ENCODE measurements at places on chromosomes 13 and 19.
A peak's percentile ranks its signal among the peaks of the same experiment; 100 is the strongest.

DNA sequence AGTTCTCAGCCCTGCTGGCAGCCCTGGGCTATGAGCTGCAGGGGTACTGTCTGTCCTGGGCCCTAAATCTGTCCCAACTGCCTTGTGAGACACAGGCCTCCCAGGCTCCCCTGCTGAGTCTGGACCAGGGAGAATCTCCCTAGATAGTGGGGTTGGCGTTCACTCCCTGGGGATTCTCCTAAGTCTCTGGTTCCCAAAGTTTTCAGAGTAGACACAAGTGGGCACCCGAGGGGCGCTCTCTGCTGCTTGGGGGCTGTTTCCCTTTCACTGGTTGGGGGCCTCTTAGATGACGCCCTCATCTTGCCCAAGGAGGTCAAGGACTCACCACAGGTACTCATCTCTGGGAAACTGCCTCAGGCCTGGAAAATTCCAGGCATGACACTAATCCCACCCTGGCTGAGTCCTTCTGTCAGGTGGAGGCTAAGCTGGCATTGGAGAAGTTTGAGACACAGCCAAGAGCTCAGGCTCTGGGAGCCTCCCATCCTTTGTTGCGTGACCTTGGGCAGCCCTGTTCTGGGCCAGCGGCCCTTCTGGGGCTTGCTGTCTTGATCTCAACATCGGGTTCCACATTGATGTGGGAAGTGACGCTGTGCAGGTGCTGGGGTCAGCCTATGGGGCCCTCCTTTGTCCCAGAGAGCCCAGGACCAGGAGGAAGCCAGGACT lies 3.9 kb downstream of the RPL18A start:
- no peak for DNase-seq

DNA sequence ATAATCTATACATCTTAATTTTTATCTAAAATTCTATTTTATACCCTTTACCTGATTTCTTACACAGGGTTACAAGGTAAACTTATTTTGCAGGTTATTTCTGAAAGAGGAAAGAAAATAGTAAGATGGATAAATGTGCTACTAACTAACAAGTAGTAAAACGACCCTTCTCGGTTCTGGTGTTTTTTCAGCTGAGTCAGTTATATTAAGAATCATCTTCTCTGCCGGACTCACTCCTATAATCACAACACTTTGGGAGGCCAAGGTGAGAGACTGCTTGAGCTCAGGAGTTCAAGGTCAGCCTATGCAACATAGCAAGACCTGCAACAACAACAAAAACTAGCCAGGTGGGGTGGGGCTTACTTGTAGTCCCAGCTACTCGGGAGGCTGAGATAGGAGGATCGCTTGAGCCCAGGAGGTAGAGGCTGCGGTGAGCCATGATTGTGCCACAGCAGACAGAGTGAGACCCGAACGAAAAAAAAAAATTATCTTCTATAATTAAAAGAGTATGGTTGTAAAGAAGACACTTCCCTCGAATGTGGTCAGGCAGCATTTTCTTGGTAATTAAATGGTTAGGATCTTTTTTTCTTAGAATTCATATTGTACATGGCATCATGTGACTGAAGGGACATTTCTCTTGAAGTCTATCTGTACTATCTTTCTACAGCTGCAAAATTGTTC lies 27.9 kb upstream of the RCBTB2 start:
- no peak for DNase-seq

DNA sequence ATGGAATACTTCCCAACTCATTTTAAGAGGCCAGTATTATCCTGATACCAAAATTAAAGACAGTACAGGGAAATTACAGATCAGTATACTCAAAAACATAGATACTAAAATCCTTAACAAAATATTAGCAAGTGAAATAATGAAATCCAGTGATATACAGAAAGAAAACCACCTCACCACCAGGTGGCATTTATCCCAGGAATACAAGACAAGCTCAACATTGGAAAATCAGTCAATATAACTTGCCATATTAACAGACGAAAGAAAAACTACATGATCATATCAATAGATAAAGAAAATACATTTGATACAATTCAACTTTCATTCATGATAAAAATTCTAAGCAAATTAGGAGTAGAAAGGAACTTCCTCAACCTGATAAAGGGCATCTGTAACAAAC lies 6.7 kb upstream of the GNA15 start:
- peak; percentile 57 for DNase-seq

DNA sequence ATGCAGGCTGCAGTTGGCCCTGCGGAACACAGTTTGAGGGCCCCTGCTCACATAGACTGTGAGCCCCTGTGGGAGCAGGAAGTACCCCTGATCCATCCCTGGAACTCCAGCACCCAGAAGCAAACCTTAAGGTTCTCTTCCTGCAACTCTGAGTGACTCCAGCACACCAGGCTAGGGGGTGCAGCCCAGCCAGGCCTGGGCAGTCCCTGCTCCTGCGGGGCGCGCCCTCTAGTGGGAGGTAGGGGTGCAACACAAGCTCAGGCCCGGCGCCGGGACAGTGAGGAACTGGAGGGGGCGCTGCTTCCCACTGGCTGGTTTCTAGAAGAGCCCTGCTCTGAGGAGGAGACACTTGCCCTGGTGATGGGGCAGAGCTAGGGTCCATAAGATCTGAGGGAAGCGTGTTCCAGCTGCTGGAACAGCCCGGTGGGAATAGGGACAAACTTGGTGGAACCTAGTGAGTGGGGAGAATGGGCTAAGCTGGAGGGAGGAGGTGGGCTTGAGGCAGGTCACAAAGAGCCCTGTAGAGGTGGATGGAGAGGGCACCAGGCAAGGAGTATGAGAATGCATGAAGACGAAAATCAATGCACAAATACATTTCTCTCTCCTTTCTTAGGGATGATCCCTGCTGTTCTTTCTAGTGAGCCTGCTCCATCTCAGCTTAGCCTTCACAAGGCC lies 5.0 kb downstream of the ZSCAN5A start:
- peak; percentile 62 for DNase-seq

DNA sequence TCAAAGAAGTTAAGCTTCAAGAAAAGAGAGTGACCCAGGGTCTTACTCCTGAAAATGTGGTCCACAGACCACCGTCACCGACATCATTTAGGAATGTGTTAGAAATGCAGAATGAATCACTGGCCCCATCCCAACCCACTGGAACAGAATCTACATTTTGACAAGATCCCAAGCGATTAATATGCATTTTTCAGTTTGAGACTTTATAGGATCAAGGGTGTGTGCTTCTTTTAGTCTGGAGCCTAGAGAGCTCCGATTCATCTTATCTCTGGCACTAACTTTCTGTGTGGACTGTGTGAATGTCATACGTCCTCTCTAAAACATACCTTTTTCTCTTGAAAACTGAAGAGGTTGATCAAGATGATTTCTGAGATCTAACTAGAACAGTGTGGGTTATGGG lies 484.8 kb downstream of the MYO16 start:
- DNase-seq = no peak

- DNase-seq = no peak
Measured at GRCh38 chr13:110168999-110169933, 137.7 kb downstream of the COL4A1 start.

GRCh38 chr13:23344931-23345595 lies 88.4 kb downstream of the SACS start:
- DNase-seq = no peak

DNA sequence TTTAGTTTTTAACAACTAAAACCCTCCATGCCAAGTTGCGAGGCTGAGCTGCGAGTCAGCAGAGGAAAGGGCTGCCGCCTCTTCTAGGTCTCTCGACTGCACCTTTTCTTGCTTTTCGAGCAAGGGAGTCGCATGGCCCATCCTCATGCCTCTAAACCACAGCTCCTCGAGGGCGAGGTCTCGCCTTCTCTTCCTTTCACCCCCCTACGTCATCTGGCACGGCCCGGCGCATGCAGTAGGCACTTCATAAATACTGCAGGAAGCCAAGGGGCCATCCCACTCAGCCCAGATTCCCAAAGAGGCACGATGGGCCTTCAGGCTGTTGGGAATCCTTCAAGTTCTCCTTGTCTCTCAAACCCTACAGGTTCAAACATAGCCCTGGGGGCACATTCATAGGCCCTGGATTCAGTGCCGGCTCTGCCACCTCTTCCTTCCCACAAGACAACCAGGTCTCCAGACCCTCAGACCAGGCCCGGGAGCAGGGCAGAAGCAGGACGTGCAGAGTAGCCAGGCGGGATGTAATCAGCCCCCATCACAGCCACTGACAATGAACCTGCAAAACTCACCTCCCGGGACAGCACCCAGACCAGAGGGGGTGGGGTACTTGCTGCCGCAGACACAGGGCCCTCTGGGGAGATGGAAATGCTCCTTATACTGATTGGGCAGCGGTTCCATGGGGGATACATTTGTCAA lies 41.7 kb downstream of the GGACT start:
- no peak for DNase-seq

GRCh38 chr13:49690995-49691784 lies at the start of gene EBPL:
Gene EBPL, minus strand, starts transcription at chr13:49691486. Its CDS starts 62 bp downstream, at chr13:49691424.
- DNase-seq = peak; percentile 84

- no peak for DNase-seq
Measured at GRCh38 chr19:13207237-13207845, 57.1 kb downstream of the IER2 start.
